ENCODE measurements at places on chromosomes 6 and 20.

GRCh38 chr6:162845972-162846371 is 118.2 kb downstream of the PACRG start:
- no peak for DNase-seq

- DNase-seq = peak; percentile 23
Observed at GRCh38 chr6:41894366-41895299, 542 bp downstream of the USP49 start.

- no peak for DNase-seq
Observed at GRCh38 chr6:30100585-30101443, 12.1 kb downstream of the TRIM31 start.

GRCh38 chr6:145187491-145188206 is 547.7 kb downstream of the EPM2A start:
- DNase-seq = no peak

- no peak for DNase-seq
Observed at GRCh38 chr20:11778206-11778570, 139.5 kb upstream of the BTBD3 start.

DNA sequence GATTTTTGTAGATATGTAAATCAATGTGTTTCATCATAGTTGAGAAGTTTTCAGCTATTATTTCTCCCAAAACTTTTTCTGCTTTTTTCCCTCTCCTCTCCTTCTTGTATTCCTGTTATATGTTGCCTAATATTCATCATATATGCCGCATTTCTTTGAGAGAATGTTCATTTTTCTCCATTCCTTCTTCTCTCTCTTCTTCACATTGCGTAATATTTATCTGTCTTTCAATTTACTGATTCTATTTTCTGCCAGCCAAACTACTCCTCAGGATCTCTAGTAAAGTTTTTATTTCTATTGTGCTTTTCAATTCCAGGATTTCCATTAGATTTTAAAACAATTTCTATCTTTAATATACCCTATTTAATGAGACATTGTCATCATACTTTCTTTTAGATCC is 896.8 kb downstream of the EPHA7 start:
- DNase-seq = no peak

GRCh38 chr20:61354901-61355495 is 102.9 kb downstream of the CDH4 start:
- no peak for DNase-seq
